IPS-NIHi11 (cell line): ENCODE measurements at places on chromosomes 2 and 18.

- no peak for DNase-seq
These were observed 56.6 kb upstream of the SCN9A start for GRCh38 chr2:166432331-166432730.

DNA sequence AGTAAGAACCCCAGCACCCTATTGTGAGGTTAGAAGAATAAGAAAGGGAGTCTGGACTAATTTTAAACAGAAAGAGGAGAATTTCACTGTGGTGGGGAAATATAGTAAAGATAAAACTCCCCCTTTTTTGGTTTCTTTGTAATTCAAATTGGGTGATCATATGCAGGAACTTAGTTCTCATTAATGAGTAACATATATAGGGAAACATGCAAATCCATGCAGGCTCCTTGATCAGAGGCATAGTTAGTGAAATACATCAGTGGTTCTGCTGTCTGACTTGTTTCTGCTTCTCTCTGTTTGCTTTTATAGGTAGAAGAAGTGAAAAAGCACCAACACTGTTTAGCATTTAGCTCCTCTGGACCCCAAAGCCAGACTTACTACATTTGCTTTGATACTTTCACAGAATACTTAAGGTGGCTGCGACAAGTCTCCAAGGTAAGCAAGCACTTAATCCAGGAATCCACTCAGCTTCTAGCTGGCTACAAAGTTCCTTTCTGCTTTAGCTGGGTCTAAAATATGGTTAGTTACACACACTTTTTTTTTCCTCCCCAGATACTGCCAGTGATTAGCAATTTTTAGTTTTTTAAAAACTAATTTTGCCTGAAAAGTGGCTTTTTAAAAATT, 123.2 kb downstream of the PHLPP1 start:
- DNase-seq = no peak

GRCh38 chr2:82023710-82024109, 1719.2 kb upstream of the LRRTM1 start:
- DNase-seq = peak; percentile 4

DNA sequence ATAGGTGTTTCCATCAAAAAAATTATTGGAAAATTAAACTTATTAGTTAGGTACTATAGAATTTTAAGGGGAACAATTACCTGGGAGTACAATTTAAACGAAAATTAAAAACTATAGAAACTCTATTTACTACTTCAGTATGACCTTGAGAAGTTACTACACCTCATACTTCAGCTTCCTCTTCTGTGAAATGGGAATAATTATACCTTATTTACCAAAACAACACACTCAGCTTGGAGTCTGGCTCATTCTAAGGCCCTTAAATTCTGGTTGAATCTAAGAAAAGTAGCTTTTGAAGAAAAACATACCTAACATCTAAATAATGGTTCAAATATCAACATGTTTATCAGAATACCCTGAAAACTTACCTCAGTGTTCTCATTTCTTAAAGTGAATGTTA, 2.7 kb downstream of the NABP1 start:
- DNase-seq = no peak

GRCh38 chr2:69010437-69011194, 2.4 kb upstream of the ANTXR1 start:
- DNase-seq = no peak

DNA sequence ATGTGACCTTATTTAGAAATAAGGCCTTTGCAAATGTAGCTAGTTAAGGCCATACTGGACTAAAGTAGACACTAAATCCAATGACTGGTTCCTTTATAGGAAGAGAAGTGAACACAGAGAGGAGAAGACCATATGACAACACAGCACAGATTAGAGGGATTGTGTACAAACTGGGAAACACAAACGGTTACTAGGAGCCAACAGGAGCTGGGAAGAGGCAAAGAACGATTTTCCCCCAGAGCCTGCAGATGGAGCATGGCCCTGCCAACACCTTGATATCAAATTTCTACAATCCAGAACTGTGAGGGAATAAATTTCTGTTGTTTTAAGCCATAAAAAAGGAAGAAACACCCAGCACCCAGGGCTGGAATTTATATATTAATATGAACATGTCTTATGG, 38.7 kb upstream of the COL5A2 start:
- DNase-seq = no peak

GRCh38 chr2:62042400-62042799, 136.9 kb downstream of the COMMD1 start:
- DNase-seq = no peak

DNA sequence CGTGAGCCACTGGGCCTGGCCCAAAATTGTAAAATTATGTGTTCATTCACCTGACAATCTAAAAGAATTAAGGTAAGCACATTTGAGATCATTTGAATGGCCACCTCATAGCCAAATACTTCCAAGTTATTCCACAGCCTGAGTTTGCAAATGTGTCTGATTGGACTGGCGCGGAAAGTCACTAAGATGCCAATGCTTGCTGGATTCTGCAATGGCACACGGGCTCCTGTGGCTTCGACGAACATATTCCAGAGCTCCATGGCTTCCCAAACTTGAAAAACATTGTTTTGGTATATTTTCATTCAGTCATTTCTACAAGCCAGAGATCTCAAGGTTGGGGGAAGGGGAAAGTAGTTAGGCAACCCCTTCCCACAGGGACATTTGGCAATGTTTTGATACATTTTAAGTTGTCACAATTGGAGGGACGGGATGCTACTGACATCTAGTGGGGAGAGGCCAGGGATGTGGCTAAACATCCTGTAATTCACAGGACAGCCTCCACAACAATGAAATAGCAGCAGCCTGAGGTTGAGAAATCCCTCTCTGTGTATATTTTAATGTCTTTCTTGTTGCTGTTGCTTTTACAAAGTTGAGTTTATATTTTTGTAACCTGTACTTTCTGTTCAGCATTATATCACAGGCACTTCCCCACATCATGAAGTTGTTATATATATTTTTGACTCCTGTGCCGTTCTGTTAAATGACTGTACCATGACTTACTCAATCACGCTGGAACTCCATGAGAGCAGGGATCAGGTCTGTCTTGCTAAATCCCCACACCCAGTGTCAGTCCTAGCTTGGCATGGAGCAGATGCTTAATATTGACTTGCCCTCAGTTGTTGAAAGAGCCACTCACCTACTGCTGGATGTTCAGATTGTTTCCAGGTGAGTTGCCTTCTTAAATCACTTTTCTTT, 56.9 kb downstream of the COL4A4 start:
- peak; percentile 50 for DNase-seq

GRCh38 chr18:7164323-7165004, 46.9 kb upstream of the LAMA1 start:
- no peak for DNase-seq

DNA sequence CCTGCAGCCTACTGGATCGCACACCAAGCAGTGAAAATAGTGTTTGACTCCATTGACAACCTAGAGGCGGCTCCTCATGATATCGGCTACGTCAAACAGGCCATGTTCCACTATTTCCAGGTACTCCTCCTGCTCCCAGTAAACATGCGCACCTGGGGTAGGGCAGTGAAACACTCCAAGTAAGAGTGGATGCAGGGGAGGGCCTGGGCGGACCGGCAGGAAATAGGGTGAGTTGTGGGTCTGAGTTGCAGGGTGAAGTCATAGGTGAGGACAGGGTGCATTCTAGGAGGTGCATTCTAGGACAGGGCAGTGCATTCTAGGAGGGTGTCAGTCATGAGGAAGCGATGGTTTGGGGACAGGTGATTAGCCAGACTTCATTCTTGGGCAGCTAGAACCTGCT, 5.0 kb downstream of the NAGK start:
- DNase-seq = no peak

GRCh38 chr18:56841836-56842235, 190.7 kb downstream of the WDR7 start:
- DNase-seq = no peak

DNA sequence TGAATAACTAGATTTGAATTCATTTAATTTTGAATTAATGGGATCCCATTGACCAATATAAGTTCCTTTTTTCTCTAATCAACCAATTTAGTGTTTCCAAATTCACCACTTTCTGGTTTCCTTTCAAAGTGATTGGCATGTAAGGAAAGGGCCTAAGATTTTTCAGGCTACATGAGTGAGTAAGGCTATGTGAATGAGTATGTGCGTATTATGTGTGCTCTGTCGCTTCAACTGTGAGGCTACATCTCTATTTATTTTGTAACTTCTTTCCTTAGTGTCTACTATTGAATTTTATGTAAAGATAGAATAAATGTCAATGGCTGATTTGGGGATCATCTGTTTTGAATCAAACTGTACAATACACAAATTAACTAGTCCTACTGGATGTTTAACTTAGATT, 110.6 kb downstream of the ABCA12 start:
- no peak for DNase-seq

DNA sequence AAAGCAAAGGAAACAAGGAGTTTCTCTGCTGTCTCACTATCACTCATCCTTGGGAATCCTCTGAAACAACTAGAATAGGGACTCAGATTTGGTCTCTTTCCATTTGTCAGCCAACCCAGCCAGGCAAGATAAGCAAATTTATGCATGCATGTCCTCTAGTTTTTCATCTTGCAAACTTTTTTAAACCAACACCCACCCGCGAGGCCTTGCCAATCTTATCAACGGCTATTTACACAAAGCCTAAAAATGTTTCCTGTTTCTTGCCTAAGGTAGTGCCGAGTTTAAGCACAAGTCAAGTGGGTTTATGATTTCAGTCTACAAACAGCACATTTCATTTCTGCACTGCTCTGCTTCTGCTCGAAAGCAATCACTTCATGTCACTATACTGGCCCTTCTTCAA, 240.9 kb downstream of the STK39 start:
- no peak for DNase-seq

- no peak for DNase-seq
These were observed 61.3 kb upstream of the CHMP1B start for GRCh38 chr18:11789716-11790510.

DNA sequence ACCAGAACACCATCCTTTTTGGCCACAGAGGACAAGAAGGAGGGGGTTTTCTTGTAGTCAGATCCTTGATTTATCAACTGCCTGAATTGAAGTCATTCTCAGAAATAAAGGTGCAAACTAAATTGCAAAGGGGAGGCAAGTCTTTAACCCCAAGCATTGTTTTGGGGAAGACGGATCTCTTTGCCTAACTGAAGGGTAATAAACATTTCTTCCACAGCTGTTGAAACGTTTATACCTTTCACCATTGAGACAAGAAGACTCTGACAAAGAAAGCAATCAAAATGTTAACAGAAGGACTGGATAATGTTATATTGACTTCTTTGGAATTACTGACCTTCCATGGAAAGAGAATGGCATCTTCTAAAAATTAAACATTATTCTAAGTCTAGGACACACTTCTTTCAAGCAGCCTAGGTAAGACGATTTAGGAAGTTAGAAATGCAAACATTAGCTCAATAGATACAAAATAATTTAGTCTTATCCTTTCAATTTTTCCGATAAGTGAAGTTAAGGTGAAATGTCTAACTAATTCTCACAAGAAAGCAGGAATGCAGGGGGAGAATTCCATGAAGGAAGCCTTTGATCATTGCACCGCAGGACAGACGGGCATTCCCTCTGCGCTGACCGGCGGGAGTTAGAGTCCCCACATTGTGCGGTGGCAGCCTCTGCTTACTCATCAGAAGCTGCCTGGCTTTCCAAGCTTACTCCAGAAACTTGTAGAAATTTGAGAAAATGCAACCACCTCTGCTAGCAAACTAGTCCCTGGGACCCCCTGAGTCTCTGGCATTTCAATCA, 69.4 kb upstream of the COPS8 start:
- DNase-seq = no peak

- no peak for DNase-seq
These were observed 381.1 kb downstream of the IRS1 start for GRCh38 chr2:226418521-226418920.

DNA sequence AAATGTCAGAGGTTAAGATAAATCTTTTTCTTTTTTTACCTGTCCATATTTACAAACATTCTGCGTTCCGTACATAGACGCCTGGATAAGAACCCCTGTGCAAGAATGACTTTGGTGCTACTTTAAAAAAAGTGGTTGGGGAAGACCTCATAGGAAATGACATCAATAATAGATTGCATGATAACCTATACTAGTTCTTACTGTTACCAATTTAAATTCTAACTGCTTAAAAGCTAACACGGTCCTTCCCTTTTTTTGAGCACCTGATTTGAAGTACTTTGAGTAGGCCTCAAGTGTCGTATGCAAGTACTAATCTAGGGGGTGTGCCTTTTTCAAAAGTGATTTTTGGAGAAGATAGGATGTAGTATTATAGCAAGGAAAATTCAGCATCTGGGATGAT, 2.1 kb downstream of the SLC39A10 start:
- no peak for DNase-seq

DNA sequence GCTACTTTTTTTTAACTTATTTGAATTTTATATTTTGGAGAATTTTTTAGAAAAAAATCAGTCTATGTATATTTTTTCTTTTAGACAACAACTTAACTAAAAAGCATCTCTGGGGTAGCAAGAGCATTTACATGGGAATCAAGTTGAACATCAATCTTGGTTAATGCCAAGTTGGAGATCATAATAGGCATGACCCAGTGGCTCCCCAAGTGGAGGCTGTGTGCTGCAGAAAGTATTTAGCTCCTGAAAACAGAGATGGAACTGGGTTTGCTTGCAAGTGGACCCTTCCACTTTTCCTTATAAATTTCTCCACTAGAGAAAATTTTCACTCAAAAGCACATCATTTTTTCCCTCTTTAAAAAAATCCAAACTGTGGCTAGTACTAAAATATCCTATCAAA, 23.9 kb upstream of the CAVIN2 start:
- no peak for DNase-seq

DNA sequence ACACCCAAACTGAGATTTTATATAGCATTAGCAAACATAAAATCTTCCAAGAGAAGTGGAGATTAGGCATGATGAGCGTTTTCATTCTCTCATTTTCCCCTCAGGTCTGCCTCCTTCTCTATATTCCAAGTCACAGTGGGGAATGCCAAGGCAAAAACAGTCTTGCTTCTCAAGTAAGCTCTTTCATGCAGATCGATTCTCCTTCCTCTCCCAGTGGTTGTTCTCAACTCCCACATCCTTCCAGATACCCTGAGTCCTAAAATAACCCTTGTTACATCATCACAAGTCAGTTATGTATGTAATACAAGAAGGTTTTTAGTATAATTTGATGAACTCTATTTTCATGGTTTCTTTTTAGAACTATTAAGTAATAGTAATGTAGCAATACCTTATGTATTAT, 150.6 kb downstream of the TXNL1 start:
- no peak for DNase-seq

- peak; percentile 81 for DNase-seq
These were observed at the start of gene MBD5 for GRCh38 chr2:148021059-148021861. TSS of gene MBD5 (plus strand) at chr2:148021091.

GRCh38 chr2:144466637-144467036, 53.3 kb downstream of the ZEB2 start:
- no peak for DNase-seq

- no peak for DNase-seq
These were observed 286.9 kb downstream of the CTNNA2 start for GRCh38 chr2:79799729-79800128.

DNA sequence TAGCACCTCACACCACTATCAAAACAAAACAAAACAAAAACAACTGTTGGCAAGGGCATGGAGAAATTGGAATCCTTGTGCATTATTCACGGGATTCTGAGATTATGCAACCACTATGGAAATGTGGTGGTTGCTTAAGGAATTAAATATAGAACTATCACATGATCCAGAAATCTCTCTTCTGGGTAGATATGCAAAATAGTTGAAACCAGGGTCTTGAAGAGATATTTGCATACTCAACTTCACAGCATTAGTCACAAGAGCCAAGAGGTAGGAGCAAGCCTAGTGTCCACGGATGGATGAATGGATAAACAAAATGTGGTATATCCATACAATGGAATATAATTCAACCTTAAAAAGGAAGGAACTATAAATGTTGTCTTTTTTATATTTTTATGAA, 7.0 kb downstream of the TMEM131 start:
- DNase-seq = no peak

- DNase-seq = no peak
These were observed 70.6 kb downstream of the SH3YL1 start for GRCh38 chr2:193141-193671.

- no peak for DNase-seq
These were observed 37.2 kb upstream of the ID2 start for GRCh38 chr2:8644605-8645175.
